ENCODE measurements at places on chromosomes 6 and 20. TPM values are rescaled to one million over a fixed set of nuclear protein-coding genes. Genes with fewer than 3 reads are reported as not detected.
A peak's percentile ranks its signal among the peaks of the same experiment; 100 is the strongest.

GRCh38 chr6:163186527-163186926 lies 228.0 kb upstream of the QKI start:
- no peak for DNase-seq

- no peak for DNase-seq
These were observed 72.6 kb upstream of the STXBP5 start for GRCh38 chr6:147131532-147132128.

GRCh38 chr6:12869816-12870432 lies 153.4 kb downstream of the PHACTR1 start:
- DNase-seq: no peak

DNA sequence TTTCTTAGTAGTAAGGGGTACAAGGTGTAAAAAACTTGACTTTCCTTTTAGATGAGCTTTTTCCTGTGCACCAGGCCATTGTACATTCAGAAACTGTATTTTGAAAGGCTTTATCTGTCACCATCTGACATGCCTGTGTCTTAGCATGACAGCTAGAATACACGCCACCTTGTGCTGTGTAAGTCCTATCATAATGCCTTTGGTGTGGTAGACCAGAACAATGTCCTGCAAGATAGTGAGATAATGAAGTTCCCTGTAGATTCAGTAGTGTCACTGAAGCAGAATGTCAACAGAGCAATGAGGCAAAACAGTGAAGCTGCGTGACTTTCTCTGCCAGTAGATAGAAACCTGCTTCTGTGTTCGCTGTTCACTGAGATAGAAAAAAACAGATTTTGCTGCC lies 105.8 kb downstream of the JAG1 start:
- DNase-seq: no peak

- DNase-seq: peak; percentile 23
These were observed 3.0 kb upstream of the ABCF1 start for GRCh38 chr6:30568245-30568644.

DNA sequence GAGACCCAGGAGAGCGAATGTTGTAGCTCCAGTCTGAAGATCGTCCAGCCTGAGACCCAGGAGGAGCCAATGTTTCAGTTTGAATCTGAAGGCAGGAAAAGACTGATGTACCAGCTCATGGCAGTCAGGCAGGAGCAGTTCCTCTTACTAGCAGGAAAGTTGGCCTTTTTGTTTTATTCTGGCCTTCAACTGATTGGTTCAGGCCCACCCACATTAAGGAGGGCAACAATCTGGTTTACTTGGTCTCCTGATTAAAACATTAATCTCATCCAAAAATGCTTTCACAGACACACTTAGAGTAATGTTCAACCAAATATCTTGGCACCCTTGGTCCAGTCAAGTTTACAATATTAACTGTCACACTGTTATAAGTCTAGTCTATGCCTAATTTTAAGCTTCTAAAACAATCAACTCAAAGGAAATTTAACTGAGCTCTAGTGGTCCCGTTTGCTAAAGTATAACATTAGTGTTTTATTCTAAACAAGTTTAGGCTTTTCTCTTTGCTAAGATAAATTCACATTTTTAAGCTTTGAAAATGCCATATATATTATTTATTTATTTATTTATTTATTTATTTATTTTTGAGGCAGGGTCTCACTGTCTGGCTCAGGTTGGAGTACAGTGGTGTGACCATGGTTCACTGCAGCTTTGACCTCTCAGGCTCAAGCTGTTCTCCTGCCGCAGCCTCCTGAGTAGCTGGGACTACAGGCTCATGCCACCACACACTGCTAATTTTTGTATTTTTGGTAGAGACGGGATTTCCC lies 275.5 kb upstream of the SLC35B3 start:
- no peak for DNase-seq

GRCh38 chr6:7440476-7440875 lies 50.9 kb downstream of the RIOK1 start:
- DNase-seq: no peak

- DNase-seq: no peak
These were observed 253.4 kb downstream of the EPHA7 start for GRCh38 chr6:93165850-93166430.

DNA sequence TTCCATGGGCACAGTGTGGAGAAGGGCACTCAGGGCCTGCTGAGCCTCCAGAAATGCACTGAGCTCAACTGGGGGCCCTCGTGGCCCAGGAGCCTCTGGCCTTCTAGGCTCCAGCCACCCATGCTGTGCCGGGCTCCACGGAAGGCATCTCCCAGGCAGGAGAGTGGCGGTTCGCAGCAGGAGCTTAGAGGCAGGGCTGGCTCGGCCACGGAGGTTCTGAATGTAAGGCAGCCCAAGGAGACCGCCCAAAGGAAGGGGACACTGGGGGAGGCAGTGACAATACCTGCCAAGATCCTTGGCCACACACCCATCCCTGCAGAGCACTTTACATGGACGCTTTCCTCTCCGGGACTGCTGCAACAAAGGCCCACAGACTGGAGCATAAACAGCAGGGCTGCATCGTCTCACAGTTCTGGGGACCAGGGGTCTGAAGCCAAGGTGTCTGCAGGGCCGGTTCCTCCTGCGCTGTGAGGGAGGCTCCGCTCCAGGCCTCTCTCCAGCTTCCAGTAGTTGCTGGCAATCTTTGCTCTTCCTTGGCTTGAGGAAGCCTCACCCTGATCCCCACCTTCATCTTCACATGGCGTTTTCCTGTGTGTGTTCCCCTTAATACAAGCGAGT lies 128.2 kb upstream of the CDH4 start:
- no peak for DNase-seq

- no peak for DNase-seq
These were observed 200.6 kb downstream of the MAFB start for GRCh38 chr20:40488401-40488800.

DNA sequence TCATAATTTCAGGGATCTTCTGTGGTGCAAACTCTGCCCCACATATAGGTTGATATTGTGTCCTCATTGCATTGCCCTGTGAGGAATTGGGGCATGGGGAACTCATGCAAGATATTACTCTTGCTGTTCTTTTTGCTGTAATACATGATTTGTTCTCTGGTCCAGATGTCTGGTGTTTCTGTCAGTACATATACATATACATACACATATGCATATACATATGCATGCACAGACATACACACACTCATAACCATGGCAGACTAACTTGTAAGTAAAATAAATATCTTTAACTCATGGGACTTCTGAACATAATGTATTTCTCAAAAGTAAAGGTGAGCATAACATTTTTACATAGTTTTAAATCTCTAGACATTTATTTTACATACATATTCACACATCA lies 438.3 kb downstream of the CD109 start:
- no peak for DNase-seq

- DNase-seq: no peak
These were observed 84.3 kb downstream of the CARMIL1 start for GRCh38 chr6:25363427-25363826.

- DNase-seq: no peak
These were observed 7.4 kb downstream of the ITPR3 start for GRCh38 chr6:33628401-33628964.

The OPRM1 gene
- not detected for total RNA-seq
